ENCODE measurements at places on chromosomes 3 and 15.

- no peak for DNase-seq
Measured at GRCh38 chr3:23811919-23812318, 6.2 kb downstream of the UBE2E1 start.

- DNase-seq = peak; percentile 83
Measured at GRCh38 chr3:11335056-11335608, 62.9 kb downstream of the ATG7 start.

DNA sequence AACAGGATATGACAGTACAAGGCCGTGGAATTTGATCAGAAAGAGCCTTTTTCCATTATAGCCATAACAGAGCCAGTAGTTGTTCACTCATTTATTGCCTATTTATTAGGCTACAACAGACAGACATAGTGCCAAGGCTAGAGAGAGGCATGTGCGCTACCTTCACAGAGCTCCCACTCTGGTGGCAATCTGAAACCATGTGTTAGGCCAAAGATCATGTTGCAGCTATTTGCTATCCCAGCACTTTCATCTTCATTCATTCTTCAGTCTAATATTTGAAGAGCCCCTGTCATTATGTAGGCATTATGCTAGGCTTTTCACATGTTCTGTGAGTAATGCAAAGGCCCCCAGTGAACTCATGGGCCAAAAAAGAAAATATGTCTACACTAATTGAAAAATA lies 404.8 kb downstream of the IGSF11 start:
- no peak for DNase-seq

DNA sequence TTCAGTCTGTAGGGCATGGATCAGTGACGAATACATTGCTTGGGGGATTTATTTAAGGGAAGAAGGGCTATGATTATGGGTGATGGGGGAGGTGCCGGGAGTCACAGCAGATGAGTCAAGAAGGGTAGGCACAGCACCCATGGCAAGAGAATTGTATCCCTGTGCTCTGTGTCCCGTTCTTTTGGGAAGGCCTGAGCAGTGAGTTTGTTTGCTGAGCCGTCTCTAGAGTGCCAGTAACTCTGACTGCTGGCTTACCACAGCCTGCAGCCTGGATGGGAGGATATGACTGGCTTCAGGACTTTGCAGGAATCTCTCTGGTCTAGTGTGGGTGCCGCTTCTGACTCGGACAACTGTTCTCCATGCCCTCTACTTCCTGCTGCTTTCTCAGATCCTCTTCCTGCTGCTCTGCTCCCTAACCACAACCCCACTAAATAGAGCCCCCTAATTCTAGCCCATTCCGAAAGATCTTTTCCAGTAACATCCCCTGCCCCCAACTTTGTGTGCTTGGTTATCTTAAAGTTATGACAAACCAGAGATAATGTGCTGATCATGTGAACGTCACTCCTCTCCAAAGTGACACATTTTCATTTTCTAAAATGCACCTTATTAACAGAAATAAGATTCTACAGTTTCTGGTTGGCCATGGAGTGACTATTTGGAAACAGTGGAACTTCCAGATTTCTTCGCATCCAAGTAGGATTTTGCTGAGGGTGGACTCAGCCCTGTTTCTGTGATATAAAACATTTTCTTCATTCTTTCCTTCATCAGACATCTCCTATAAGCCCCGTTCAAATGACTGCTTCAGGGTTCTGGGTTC lies 239.0 kb downstream of the SLCO3A1 start:
- no peak for DNase-seq

- no peak for DNase-seq
Measured at GRCh38 chr15:28993051-28993719, 107.4 kb downstream of the APBA2 start.

DNA sequence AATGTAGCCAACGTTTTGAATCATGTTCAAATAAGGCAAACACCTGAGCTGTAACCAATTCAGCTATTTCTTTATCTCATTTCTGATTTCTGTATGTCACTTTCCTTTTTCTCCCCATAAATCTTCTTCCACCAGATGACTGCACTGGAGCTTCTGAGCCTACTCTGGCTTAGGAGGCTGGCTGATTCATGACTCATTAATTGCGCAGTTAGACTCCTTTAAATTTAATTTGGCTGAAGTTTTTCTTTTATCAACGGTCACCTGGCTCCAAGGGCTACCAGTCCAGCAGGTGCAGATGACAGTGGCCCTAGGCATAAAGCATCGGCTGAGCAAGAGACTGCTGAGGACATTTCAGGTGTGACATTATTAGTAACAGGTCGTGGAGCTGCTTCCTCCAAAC lies 39.6 kb upstream of the ITGA11 start:
- DNase-seq = no peak

DNA sequence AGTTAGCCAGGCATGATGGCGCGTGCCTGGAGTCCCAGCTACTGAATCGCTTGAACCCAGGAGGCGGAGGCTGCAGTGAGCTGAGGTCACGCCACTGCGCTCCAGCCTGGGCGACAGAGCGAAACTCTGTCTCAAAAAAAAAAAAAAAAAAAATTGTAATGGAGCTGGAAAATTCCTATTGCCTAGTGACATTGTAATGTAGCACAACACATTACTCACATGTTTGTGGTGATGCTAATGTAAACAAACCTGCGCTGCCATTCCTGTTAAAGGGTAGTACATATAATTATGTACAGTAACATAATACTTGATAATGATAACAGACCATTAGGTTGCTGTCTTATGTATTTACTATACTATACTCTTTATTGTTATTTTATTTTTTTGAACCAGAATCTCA lies 39.1 kb downstream of the KNL1 start:
- DNase-seq = no peak

- DNase-seq = no peak
Measured at GRCh38 chr3:133838916-133839800, 33.5 kb downstream of the SRPRB start.

DNA sequence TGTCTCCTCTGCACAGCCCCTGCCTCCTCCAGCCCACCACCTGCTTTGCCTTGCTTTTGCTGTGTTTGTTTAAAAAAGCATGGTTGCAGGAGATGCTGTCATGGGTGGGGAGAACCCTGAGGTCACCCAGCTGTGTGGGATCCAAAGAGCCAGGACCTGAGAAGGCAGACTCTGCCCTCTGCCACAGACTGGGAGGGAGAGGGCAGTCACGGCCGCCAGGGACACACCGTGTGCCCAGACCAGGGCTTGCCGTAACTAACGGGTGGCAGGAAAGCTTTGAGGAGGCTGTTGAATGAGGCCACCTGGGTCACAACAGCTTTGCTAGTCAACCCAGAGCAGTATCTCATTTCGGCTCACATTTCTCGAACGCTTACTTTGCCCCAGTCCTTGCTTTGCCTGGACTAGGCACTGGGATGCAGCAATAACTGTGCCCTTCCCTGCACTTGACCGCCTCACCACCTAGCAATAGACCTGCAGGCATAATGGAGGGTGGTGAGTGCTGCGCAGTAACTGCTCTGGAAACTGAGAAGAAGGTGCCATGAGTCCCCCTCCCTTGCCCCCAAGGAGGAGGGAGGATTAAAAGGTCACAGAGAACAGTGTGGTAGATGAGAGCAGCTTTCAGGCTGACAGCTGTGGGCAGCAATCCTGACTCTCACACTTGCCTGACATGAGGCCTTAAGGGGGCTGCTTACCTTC lies 55.0 kb upstream of the CTDSPL start:
- no peak for DNase-seq

DNA sequence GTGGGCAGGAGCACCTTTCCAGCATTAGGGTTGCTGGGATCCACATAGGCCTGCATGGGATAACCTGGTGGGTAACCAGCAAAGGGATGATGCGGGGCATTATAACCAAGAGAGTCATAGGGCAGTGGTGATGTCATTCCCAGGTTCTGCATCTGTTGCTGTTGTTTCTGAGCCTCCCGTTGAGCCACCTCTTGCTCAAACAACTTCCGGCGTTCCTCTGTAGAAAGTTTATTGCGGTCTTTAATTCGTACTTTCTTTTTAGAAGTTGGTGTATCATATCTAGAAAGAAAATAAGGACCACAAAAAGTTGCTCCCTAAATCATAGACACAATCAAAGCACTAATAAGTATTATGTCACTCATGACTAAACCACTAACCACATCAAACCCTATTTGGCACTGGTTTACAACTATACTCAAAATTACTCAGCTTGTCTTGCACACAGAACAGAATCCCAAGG lies 77.8 kb downstream of the NBEAL2 start:
- no peak for DNase-seq

DNA sequence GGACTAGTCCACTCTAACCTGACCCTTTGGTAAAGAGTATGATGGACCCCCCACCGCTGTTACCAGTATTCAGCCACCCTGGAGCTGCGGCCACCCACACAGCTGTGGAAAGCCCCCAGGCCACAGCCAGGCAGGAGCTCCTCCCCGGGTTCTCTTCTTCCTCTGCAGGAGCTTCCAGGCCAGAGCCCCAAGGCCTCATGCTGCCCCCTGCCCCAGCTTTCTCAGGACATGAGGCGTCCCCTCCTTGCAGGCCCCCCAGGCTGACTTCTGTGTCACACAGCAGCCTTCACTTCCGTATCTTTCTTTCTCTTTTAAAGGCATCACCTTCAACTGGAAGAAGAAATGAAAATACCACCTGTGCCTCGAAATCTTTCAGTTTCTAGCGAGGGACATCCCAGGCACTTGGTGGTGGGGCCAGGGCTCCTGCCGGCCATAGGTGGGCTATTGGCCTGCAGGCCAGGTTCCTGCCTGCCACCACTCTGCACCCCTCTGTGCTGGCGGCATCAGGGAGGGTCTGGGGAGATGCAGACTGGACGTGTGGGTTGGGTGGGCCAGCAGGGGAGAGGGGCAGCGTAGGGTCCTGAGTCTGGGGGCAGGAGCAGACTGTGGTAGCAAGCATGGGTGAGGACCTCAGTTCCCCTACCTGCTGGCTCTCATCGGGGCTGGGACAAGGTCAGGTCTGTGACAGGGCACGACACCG lies 19.9 kb downstream of the KLF13 start:
- no peak for DNase-seq

- DNase-seq = peak; percentile 80
Measured at GRCh38 chr3:185498503-185499396, at the start of gene TMEM41A. Gene TMEM41A (minus strand): TSS chr3:185499035. CDS start chr3:185498961, 74 bp downstream.

GRCh38 chr3:9075762-9076161 lies 112.5 kb upstream of the RAD18 start:
- no peak for DNase-seq

DNA sequence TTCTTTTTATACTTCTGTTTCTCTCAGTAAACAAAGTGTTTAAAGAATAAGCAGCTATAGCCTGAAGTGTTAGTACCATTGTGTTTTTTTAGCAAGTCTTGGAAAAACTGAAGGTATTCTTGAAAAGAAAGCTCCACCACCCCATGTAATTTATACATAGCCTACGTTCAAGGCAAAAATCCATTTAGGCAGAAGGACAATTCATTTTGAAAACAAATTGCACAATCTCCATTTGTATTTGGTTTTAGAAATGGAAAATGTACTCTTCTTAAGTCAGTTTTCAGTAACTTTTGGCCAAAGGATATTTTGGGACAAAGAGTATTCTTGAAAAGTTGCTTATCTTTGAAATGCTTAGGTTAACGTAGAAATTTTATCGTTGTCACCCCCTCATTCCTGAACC lies 34.5 kb downstream of the PTPRG start:
- DNase-seq = no peak

GRCh38 chr3:54476891-54477290 lies 354.5 kb downstream of the CACNA2D3 start:
- no peak for DNase-seq

DNA sequence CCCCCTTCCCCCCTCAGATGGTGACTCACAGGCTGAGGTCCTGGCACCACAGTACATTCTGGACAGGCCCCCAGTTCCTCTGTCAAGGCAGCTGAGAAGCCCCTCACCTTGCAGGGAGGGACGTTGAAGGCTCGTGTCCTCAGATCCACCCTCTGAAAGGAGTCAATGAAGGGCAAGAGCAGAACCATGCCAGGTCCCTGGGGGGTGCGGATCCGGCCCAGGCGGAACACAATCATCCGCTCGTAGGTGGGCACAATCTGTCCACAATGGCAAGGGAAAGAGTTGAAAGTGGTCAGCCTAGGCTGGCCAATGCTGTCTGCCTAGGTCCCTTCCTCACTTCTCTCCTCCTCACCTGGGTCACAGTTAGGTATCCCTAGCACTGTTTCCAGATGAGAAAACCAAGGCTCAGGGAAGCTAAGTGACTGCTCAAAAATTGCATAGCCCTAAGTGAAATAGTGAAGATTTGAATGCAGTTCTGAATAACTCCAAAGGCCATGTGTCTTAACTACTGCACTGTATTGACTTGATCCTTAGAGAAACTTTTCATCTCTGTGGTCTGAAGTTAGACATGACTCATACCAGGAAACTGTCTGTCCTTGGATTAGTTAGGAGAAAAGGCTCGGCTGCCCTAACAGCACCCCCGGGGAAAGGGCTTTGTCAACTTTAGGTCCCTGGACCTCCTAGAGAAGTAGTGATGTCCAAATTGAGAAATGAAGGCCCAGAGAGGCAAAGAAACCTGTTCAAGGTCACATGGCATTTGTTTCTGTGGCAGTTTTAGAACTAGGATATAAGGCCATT lies 2.9 kb downstream of the STOML1 start:
- DNase-seq = no peak

GRCh38 chr3:52477796-52478095 lies 17.4 kb upstream of the STAB1 start:
- no peak for DNase-seq

DNA sequence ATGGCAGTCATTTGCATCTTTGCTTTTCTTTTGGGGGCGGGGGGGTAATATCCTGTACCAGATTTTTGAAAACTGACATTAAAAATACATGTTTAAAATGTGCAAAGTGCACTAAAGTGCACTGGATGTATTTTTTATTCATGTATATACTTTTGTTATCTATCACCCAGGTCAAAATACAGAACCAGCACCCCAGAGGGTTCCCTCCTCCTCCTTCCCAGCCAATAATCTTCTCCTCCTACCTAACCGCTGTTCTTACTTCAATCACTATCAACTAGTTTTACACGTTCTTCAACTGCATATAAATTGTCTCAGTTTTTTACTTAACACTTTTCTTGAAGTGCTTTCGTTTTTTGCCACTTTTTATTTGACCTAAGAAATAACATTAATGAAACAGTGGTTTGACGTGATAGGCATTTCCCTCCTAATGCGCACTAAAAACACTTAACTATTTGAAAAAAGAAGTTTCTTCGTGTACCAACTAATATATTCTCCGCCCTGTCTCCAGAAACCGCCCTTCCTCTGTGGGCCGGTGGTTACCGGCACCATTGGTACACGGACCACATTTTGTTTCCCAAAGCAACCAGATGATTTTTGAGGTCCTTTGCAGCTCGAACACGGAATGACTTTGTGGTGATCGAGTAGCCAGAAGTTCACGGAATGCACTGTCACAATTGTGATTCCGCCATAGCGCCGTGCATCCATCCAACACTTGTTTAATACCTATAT lies 836 bp upstream of the AKAP13 start:
- DNase-seq = no peak

- no peak for DNase-seq
Measured at GRCh38 chr3:119927190-119927589, 145.3 kb downstream of the NR1I2 start.

- DNase-seq = no peak
Measured at GRCh38 chr3:88280326-88280725, 130.6 kb downstream of the C3orf38 start.

GRCh38 chr3:193782276-193782647 lies 189.3 kb downstream of the OPA1 start:
- DNase-seq = no peak

DNA sequence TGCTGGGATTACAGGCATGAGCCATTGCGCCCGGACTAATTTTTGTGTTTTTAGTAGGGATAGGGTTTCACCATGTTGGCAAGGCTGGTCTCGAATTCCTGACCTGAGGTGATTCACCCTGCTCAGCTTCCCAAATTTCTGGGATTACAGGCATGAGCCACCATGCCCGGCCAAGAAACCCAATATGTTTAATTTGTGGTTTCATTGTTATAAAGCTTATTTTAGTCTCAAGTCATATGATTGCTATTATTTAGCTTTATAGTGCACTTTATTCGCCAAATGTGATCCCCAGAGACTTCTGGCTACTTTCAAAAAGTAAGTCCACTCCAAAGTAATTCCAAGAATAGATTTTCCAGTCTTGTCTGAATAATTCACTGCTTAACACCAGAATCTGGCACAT lies 19.3 kb upstream of the SLC4A7 start:
- DNase-seq = no peak

Data from AML-193 (cell line).